ENCODE measurements at places on chromosomes 4 and X.

DNA sequence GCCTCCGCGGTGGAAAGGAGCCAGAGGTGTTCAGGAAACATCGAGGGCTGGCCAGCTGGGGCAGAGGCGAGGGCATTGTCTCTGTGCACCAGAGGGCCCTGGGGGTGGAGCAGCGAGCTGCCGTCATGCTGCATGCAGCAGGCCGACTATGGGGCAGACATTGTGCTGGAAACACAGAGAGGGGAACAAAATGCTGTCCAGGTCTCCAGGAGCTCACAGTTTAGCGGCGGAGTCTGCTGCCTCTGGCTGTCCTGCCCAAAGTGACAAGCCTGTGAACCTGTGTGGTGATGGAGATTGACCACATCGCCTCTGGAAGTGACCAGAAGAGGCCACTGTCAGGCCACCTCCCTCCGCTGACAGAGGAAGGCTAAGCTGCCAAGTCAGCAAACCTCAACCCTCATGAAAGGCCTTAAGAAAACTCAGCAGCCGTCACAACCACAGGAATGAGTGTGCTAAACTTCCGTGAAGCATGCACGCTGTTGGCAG, 20.1 kb upstream of the SASH3 start:
- no peaks in the 10 kb centered on the region for H3K27me3 ChIP-seq
- no peaks in the 10 kb centered on the region for H3K36me3 ChIP-seq
- no peak for DNase-seq

DNA sequence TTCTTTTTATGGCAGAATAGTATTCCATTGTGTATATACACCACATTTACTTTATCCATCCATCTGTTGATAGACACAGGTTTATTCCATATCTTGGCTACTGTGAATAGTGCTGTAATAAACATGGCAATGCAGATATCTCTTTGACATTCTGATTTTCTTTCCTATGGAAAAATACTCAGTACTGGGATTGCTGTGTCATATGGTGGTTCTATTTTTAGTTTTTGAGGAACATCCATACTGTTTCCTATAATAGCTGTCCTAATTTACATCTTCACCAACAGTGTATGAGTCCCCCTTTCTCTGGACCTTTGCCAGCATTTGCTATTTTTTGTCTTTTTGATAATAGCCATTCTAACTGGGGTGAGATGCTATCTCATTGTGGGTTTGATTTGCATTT, 73.5 kb downstream of the GPAT3 start:
- no peaks in the 10 kb centered on the region for H3K36me3 ChIP-seq
- no peak overlapping the region for H3K4me3 ChIP-seq
- no peak overlapping the region for H3K27ac ChIP-seq
- DNase-seq: no peak
- H3K27me3 ChIP-seq: no peaks in the 10 kb centered on the region

GRCh38 chrX:134002921-134003615, 17.7 kb upstream of the GPC3 start:
- H3K4me1 ChIP-seq: no peaks in the 10 kb centered on the region
- no peak overlapping the region for H3K4me3 ChIP-seq
- no peak for DNase-seq
- H3K27ac ChIP-seq: no peak overlapping the region
- no peaks in the 10 kb centered on the region for H3K27me3 ChIP-seq

- peaks cover 4% of the 10 kb centered on the region for H3K27me3 ChIP-seq
- no peak overlapping the region for H3K4me3 ChIP-seq
- H3K27ac ChIP-seq: no peak overlapping the region
- no peaks in the 10 kb centered on the region for H3K4me1 ChIP-seq
- no peaks in the 10 kb centered on the region for H3K36me3 ChIP-seq
- no peak for DNase-seq
These were observed 22.4 kb upstream of the RBPJ start for GRCh38 chr4:26298198-26298947.

GRCh38 chrX:17167915-17168314, 207.1 kb upstream of the NHS start:
- no peak overlapping the region for H3K4me3 ChIP-seq
- H3K27ac ChIP-seq: no peak overlapping the region
- DNase-seq: no peak
- H3K27me3 ChIP-seq: no peaks in the 10 kb centered on the region
- H3K36me3 ChIP-seq: no peaks in the 10 kb centered on the region
- no peaks in the 10 kb centered on the region for H3K4me1 ChIP-seq

DNA sequence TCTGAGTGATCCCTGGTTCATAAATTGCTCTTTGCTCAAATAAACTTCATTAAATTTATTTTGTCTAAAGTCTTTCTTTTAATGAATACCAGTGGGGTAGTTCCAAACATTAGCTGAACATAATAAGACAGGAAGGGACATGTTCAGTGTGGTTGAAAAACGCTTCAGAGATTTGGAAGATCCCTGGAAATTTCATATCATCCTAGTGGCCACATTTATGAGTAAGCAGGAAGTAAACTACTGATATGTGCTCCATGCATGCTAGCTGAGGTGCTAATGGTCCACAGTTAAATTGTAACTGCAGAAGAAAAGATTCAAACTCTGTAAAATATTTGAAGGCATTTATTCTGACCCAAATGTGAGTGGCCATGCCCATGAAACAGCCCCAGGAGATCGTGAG, 1328.7 kb downstream of the ADGRL3 start:
- no peaks in the 10 kb centered on the region for H3K27me3 ChIP-seq
- no peaks in the 10 kb centered on the region for H3K36me3 ChIP-seq
- DNase-seq: no peak
- no peak overlapping the region for H3K4me3 ChIP-seq

- no peak overlapping the region for H3K4me3 ChIP-seq
- H3K4me1 ChIP-seq: no peaks in the 10 kb centered on the region
- H3K27ac ChIP-seq: no peak overlapping the region
These were observed 18.4 kb upstream of the ANAPC4 start for GRCh38 chr4:25358515-25359275.

- H3K4me1 ChIP-seq: no peaks in the 10 kb centered on the region
- H3K27ac ChIP-seq: no peak overlapping the region
- DNase-seq: no peak
- no peaks in the 10 kb centered on the region for H3K36me3 ChIP-seq
- H3K27me3 ChIP-seq: no peaks in the 10 kb centered on the region
These were observed 110.4 kb upstream of the ATXN3L start for GRCh38 chrX:13430136-13430827.

DNA sequence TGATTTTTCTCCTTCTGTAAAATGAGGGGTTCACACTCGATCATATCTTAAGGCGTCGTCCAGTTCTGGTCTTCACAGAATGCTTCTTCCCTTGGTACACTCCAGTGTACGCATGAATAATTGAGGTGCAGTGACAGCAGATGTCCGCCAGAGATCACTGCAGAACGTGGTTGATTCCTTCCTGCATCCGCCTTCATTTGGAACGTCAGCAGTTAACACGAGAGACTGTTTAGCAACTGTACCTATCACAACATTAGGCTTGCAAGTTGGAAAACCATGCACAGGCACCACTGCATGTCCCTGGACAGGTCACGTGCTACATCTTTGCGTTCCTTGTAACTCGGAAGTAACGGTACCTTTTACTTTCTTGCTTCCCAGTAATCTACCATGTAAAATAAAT, 66.0 kb upstream of the GEMIN8 start:
- H3K27me3 ChIP-seq: no peaks in the 10 kb centered on the region
- H3K4me3 ChIP-seq: no peak overlapping the region
- H3K27ac ChIP-seq: no peak overlapping the region
- H3K36me3 ChIP-seq: no peaks in the 10 kb centered on the region
- no peak for DNase-seq
- no peaks in the 10 kb centered on the region for H3K4me1 ChIP-seq

- H3K27ac ChIP-seq: no peak overlapping the region
- H3K4me3 ChIP-seq: no peak overlapping the region
- no peaks in the 10 kb centered on the region for H3K36me3 ChIP-seq
- no peaks in the 10 kb centered on the region for H3K27me3 ChIP-seq
These were observed 22.0 kb downstream of the DYNLT3 start for GRCh38 chrX:37825215-37825842.

DNA sequence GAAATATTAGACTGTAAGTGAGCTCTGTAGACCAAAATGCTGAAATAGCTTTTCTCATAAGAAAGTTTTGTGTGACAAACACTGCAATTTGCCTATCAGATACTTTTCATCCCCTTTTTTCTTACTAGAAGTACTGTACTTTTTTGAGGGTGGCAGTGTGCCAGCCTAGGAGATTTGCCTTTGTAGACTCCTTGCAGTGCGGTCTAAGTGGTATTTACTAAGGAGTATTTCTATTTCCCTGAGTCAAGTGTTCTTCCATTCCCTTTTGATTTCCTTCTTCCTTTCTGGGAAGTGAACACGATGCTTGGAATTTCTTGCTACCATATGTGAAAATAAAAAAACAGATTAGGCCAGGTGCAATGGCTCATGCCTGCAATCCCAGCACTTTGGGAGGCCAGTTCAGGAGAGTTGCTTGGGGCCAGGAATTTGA, 34.6 kb downstream of the PDLIM5 start:
- DNase-seq: no peak
- H3K4me3 ChIP-seq: no peak overlapping the region

- no peak overlapping the region for H3K27ac ChIP-seq
- no peaks in the 10 kb centered on the region for H3K27me3 ChIP-seq
- H3K36me3 ChIP-seq: no peaks in the 10 kb centered on the region
- peaks cover 10% of the 10 kb centered on the region for H3K4me1 ChIP-seq
- DNase-seq: no peak
These were observed 3.7 kb upstream of the ZNF718 start for GRCh38 chr4:120616-121015.

DNA sequence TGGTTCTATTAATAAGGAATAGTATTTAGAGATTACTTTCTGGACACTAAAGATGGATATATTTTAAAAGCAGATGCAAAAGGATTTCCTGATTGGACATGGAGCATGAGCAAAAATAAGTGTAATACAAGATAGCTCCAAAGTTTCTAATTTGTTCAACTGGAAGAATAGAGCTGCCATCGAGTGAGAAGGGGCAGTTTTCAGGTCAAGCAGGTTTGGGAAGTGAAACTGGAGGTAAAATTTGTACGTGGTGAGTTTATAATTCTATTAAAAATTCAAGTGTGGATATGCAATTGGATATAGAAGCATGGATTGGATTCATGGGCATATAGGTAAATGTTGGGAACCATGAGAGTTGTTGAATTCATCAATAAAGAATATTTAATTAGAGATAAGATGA, 31.8 kb downstream of the PRDM8 start:
- no peaks in the 10 kb centered on the region for H3K36me3 ChIP-seq
- H3K4me1 ChIP-seq: no peaks in the 10 kb centered on the region

GRCh38 chr4:31791666-31792065, 1071.5 kb downstream of the PCDH7 start:
- no peaks in the 10 kb centered on the region for H3K4me1 ChIP-seq
- DNase-seq: no peak
- H3K4me3 ChIP-seq: no peak overlapping the region
- no peaks in the 10 kb centered on the region for H3K27me3 ChIP-seq

- H3K4me3 ChIP-seq: no peak overlapping the region
- no peaks in the 10 kb centered on the region for H3K27me3 ChIP-seq
- H3K27ac ChIP-seq: no peak overlapping the region
- DNase-seq: no peak
- no peaks in the 10 kb centered on the region for H3K36me3 ChIP-seq
These were observed 158.5 kb downstream of the MID1IP1 start for GRCh38 chrX:38959736-38960135.

DNA sequence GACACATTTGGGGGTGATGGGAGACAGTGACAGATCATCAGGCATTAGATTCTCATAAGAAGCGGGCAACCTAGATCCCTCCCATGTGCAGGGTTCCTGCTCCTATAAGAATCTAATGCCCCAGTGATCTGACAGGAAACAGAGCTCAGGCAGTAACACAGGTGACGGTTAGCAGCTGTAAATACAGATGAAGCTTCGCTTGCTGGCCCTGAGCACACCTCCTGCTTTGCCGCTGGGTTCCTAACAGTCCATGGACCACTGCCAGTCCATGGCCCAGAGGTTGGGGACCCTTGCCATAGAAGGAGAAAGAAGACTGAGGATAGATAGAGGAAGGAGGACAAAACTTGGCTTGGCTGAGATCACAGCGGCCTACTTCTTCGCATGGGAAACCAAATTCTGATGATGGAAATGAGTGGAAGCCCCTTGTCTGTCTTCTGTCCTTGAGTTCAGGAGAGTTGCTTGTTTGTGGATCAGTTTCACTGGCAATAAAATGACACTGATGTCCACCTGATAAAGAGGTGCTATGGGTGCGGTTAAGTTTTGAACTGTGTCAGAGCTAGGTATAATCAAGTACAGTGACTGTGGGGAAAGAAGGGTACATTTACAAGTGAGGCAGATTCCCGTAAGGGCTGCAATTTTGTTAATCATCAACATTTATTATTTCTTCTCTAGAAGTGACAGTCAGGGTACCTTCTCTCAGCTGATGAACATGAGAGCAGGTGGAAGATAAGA, 1.7 kb upstream of the TIFA start:
- no peak overlapping the region for H3K4me3 ChIP-seq
- H3K36me3 ChIP-seq: no peaks in the 10 kb centered on the region
- no peaks in the 10 kb centered on the region for H3K27me3 ChIP-seq
- DNase-seq: no peak
- peaks cover 12% of the 10 kb centered on the region for H3K4me1 ChIP-seq

DNA sequence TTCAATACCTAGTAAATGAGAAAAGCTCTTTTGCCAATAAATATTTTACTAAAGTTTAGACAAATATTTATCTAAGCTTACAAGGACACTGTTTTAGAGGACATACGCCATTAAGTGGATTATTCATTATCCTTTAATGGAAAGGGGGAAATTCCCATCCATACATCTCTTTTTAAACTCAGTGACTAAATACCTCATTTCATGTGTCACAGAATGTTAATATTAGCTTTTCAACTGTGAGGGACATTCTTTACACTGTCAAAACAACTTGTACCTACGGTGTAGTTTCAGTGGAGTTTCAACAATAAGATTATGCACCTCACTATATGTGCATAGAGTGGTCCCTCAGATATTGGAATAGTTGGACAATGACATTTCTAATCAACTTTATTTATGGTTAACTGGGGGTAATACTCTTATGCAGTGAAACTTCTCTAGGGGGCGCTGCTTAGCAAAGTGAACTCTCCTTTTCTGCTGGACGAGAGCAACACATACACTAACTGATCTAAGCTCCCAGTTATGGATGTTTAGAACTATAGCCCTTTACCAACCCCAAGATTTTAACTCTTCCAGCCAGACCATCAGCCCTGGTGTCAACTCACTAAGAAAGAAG, 9.7 kb downstream of the HS6ST2 start:
- H3K4me1 ChIP-seq: no peaks in the 10 kb centered on the region
- H3K36me3 ChIP-seq: no peaks in the 10 kb centered on the region
- DNase-seq: no peak

DNA sequence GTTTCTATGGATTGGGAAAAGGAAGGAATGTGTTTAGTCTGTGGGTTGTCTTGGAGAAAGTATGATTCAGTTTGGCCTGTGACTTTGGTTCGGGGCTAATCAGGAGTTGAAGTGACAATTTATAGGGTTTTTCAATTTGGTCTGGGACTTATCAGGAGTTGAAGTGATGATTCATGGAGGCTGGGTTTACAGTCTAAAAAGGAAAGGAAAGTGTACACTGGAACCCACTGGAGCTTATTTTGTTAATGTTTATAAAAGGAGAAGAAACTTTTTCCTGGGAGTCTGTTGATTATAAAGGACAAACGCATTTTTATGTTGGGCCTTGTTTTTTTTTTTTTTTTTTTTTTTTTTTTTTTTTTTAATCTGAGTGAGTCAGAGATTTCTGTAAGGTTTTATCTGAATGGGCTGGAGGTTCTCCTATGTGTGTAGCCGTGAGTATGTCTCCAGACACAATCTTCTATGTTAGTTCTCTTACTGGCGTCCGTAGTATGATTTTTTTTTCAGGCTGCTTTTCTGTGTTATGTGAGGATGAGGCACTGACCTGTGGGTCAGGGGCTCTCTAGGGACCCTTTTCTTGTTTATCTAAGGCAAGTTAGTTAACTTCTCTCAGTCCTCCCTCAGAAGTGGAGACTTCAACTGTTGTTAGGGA, 33.0 kb upstream of the RAB9B start:
- no peaks in the 10 kb centered on the region for H3K36me3 ChIP-seq
- no peak overlapping the region for H3K4me3 ChIP-seq
- H3K27ac ChIP-seq: no peak overlapping the region
- no peaks in the 10 kb centered on the region for H3K4me1 ChIP-seq
- H3K27me3 ChIP-seq: no peaks in the 10 kb centered on the region
